ENCODE measurements at places on chromosomes 5 and 9. TPM values are rescaled to one million over a fixed set of nuclear protein-coding genes. Genes with fewer than 3 reads are reported as not detected.

Gene CARD6
- 0.06 TPM for polyA plus RNA-seq

Gene LHX3
- not detected for polyA plus RNA-seq

Gene RMRP
- polyA plus RNA-seq, result not detected

Gene LCN15
- polyA plus RNA-seq, result not detected

Gene TLX3
- polyA plus RNA-seq, result not detected

Gene ESM1
- not detected for polyA plus RNA-seq

Gene LRRC14B
- not detected for polyA plus RNA-seq

Gene SPATA31C1
- polyA plus RNA-seq, result not detected

Gene FSTL4
- 0.57 TPM for polyA plus RNA-seq

Gene NR4A3
- 3.3 TPM for polyA plus RNA-seq

Gene ABO
- polyA plus RNA-seq, result not detected

Measured in neural cell (in vitro differentiated cells).